Tracheal epithelial cell (primary cell): ENCODE measurements at places on chromosomes 11 and 22. TPM values are rescaled to one million over a fixed set of nuclear protein-coding genes. Genes with fewer than 3 reads are reported as not detected.

RGL4 gene
- under 0.01 TPM in 1 of 2 replicates, not detected in the other for total RNA-seq

PGA5 gene
- not detected in 2 replicates for total RNA-seq

PDGFD gene
- under 0.01 and 0.48 TPM in 2 replicates for total RNA-seq

ZBTB16 gene
- total RNA-seq: 2.4 and 8.3 TPM in 2 replicates

CNTF gene
- total RNA-seq: 0.48 and 2.1 TPM in 2 replicates

SPON1 gene
- total RNA-seq: 4.6 TPM in 1 of 2 replicates, not detected in the other

BTBD10 gene
- total RNA-seq: 107 and 130 TPM in 2 replicates

ANGPTL5 gene
- total RNA-seq: not detected in 2 replicates

OR6T1 gene
- total RNA-seq: not detected in 2 replicates

TMEM86A gene
- under 0.01 and 2.7 TPM in 2 replicates for total RNA-seq

SLC1A2 gene
- total RNA-seq: 0.24 TPM in 1 of 2 replicates, not detected in the other

RAB39A gene
- not detected in 2 replicates for total RNA-seq

CTSW gene
- total RNA-seq: not detected in 2 replicates

TCIRG1 gene
- total RNA-seq: 56.3 and 78.8 TPM in 2 replicates

SERHL2 gene
- 0.43 and 8.7 TPM in 2 replicates for total RNA-seq

USH1C gene
- total RNA-seq: 0.96 TPM in 1 of 2 replicates, not detected in the other

SERGEF gene
- 25.3 and 26.2 TPM in 2 replicates for total RNA-seq

MUC5AC gene
- under 0.01 TPM in 1 of 2 replicates, not detected in the other for total RNA-seq

NRIP3 gene
- 1.5 and 4.1 TPM in 2 replicates for total RNA-seq

TSPAN32 gene
- total RNA-seq: not detected in 2 replicates

GRM5 gene
- under 0.01 TPM in 1 of 2 replicates, not detected in the other for total RNA-seq

PDE2A gene
- total RNA-seq: 3.8 and 5.3 TPM in 2 replicates

YPEL1 gene
- 1.4 TPM in 1 of 2 replicates, not detected in the other for total RNA-seq

RCOR2 gene
- total RNA-seq: 1.9 and 4.0 TPM in 2 replicates

TRMU gene
- 21.0 and 24.5 TPM in 2 replicates for total RNA-seq

GPR137 gene
- total RNA-seq: 3.9 and 6.4 TPM in 2 replicates

P2RX3 gene
- total RNA-seq: not detected in 2 replicates

WNT11 gene
- total RNA-seq: under 0.01 TPM in 1 of 2 replicates, not detected in the other

RIMBP3B gene
- total RNA-seq: not detected in 2 replicates

C22orf39 gene
- 21.0 and 22.0 TPM in 2 replicates for total RNA-seq

MS4A4E gene
- total RNA-seq: not detected in 2 replicates

KBTBD3 gene
- total RNA-seq: 1.7 and 1.9 TPM in 2 replicates

GAS2 gene
- 0.64 and 2.9 TPM in 2 replicates for total RNA-seq

ZNF74 gene
- total RNA-seq: 19.6 and 20.5 TPM in 2 replicates

PHLDA2 gene
- total RNA-seq: 7.7 and 14.7 TPM in 2 replicates

UPK2 gene
- not detected in 2 replicates for total RNA-seq

SLC25A45 gene
- total RNA-seq: under 0.01 and 1.9 TPM in 2 replicates

LYVE1 gene
- 0.24 TPM in 1 of 2 replicates, not detected in the other for total RNA-seq

CD3D gene
- not detected in 2 replicates for total RNA-seq

MPZL3 gene
- total RNA-seq: 28.2 and 34.3 TPM in 2 replicates

ACAT1 gene
- total RNA-seq: 45.4 and 48.7 TPM in 2 replicates

BRSK2 gene
- under 0.01 TPM in 1 of 2 replicates, not detected in the other for total RNA-seq

ANKK1 gene
- total RNA-seq: 0.85 and 1.9 TPM in 2 replicates

PKDREJ gene
- not detected in 2 replicates for total RNA-seq

BMAL1 gene
- total RNA-seq: 14.2 and 20.2 TPM in 2 replicates

E2F8 gene
- 1.4 and 1.5 TPM in 2 replicates for total RNA-seq

OR8D4 gene
- total RNA-seq: not detected in 2 replicates

APOL6 gene
- total RNA-seq: 9.8 and 20.7 TPM in 2 replicates

WBP2NL gene
- total RNA-seq: under 0.01 TPM in 1 of 2 replicates, not detected in the other

ZFTA gene
- 4.5 and 5.5 TPM in 2 replicates for total RNA-seq

VWA5A gene
- 10.0 and 21.0 TPM in 2 replicates for total RNA-seq

FCHSD2 gene
- total RNA-seq: 6.5 and 6.8 TPM in 2 replicates

CAPN5 gene
- 2.1 and 4.8 TPM in 2 replicates for total RNA-seq

VPREB1 gene
- not detected in 2 replicates for total RNA-seq

ZNF215 gene
- total RNA-seq: 3.8 and 4.3 TPM in 2 replicates

XKR3 gene
- total RNA-seq: not detected in 2 replicates

CEP57 gene
- 34.5 and 62.7 TPM in 2 replicates for total RNA-seq

STK33 gene
- total RNA-seq: 3.6 and 5.1 TPM in 2 replicates
